ENCODE measurements at places on chromosomes 6 and 20.

GRCh38 chr20:50338479-50339391 lies 148.1 kb downstream of the CEBPB start:
- DNase-seq = peak; percentile 73

GRCh38 chr20:24328901-24329300 lies 140.5 kb upstream of the SYNDIG1 start:
- DNase-seq = no peak

- DNase-seq = no peak
Observed at GRCh38 chr6:92110403-92110802, 1309.0 kb downstream of the EPHA7 start.

DNA sequence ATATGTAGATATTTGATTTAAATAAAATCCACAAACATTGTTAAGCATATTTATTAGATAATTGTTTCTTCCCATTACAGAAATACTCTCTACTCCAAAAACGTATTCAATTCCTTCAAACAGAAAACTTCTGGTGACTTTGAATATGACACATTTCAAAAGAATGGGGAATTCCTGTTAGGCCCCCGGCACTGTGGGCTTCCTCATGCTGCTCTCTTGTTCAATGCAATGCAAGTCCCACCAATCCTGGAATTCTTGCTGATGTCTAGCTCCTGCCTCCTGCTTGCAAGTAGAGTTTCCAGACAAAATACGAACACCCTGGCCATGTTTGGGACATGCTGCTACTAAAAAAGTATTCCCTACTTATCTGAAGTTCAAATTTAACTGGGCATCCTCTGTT lies 544.1 kb downstream of the QKI start:
- DNase-seq = no peak

- DNase-seq = no peak
Observed at GRCh38 chr6:93416571-93417420, 2.6 kb downstream of the EPHA7 start.

DNA sequence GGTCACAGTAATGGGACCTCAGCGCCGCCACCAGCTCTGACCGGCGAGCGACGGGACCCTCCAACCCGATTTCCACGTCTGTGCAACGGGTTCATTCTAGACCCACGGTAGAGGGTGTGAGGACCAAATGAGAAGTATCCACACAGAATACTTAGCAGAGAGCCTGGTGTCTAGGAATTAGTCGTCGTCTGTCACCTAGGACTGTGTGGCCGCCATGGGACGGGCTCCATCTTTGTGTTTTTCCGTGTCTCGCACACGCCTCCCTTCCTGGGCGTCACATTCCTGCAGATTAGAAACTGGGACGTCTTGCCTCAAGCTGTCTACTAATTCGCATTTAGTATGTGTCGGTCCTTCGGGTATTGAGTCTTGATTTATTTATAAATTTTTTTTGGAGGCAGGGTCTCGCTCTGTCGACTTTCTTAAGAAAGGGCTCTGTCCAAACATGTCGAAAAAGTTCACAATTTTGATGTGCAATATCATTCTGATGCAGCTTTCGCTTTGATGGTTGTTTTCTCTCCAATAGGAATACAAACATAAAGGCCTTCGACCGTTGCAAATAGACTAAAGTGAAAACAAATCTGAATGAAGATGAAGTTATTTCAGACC lies 563 bp downstream of the MGME1 start:
- peak; percentile 29 for DNase-seq

DNA sequence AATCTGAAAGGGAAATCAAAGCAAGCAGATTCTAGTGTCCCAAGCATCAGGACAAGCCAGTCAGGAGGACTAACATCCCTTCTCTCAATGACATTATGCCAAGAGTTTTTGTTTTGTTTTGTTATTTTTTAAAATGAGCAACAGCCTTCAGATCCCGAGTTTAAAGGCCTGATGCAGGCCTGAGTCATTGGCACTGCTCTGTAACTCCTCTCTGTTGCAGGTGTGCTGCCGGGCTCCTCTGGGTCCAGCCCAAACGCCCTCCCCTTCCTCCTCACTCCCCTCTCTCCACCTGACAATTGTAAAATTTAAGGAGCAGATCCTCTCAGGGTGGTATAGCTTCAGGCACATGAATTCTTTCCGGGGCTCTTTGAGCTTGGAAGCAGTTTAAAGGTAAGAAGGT lies 502.0 kb downstream of the BMP2 start:
- DNase-seq = no peak

- no peak for DNase-seq
Observed at GRCh38 chr6:12069891-12070529, 57.9 kb downstream of the HIVEP1 start.

GRCh38 chr6:109523478-109523877 lies 40.5 kb upstream of the ZBTB24 start:
- no peak for DNase-seq

DNA sequence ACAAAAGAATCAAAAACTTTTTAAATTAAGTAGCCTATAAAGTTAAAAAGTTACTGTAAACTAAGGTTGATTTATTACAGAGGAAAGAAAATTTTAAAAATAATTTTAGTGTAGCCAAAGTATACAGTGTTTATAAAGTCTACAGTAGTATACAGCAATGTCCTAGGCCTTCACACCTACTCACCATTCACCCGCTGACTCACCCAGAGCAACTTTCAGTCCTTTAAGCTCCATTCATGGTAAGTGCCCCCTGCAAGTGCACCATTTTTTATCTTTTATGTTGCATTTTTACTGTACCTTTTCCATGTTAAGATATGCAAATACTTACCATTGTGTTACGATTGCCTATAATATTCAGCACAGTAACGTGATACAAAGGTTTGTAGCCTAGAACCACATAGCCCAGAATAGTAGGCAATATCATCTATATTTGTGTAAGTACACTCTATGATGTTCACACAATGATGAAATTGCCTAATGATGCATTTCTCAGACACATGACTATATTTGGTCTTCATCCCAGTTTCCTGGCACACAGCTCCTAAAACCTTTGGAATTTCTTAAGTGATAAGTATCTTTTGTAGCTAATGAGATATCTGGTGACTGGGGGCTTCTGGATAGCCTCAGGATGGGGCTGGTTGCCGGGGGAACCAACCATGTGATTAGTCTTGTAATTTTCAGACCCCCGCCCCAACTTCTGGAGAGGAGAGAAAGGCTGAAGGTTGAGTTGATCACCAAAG lies 111.0 kb downstream of the MRPL14 start:
- no peak for DNase-seq

DNA sequence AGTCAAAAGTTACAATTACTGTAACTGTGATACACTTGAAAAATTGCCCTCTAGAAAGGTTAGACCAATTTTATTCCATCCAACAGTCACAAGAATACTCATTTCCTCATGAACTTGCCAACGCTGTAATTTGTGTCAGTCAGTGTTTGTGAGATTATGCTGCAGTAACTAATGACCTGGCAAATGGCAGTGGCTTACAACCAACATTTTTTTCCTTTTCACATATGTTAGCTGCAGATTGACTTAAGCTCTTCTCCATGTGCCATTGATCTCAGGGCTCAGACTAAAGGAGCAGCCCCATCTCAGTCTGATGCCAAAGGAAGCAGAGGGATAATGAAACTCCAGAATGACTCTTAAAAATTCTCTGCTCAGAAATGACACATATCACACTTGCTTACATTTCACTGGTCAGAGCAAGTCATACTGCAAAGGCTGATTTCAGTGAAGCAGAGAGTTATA lies 92.3 kb upstream of the ELOVL5 start:
- DNase-seq = no peak

GRCh38 chr20:58839991-58840747 lies 10.5 kb downstream of the GNAS-AS1 start:
- no peak for DNase-seq

- DNase-seq = peak; percentile 41
Observed at GRCh38 chr6:16136621-16137450, 8.0 kb downstream of the MYLIP start.

DNA sequence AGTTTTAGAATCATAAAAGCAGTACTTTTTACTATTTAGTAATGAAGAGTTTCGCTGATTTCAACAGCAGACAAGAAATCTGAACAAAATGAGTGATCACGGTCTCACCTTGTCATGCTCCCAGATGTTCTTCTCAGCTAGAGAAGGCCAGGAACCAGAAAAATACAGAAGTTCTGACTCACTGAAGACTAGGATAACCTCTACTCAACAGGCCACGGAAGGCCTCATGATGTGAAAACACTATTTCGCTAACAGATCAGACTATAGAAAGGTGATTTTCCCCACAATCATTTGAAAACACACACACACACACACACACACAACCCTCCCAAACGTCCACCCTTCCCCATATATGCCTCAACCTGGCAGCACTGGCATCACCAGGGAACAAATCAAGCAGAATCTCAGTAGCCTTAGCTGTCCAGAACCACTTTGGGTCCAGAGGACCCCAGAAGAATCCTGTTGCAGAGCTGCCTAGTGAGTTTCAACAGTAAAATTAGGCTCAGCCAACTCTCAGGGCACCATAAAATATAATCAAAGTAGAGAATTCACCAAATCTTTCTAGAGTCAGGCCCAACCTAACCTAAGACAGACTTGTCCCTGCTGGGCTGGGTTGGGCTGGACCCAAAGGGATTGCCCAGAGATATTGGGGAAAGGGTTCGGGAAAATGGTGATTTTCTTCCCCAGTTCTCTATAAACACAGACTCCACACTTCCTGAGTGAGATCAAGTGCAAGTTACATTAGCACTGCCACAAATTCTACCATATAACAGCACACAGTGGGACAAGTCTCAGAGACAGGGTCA lies 7.9 kb downstream of the EXOC2 start:
- no peak for DNase-seq

GRCh38 chr6:160766989-160767646 lies 65.1 kb downstream of the PLG start:
- DNase-seq = peak; percentile 17

GRCh38 chr6:91509711-91510110 lies 922.8 kb upstream of the MAP3K7 start:
- DNase-seq = no peak

DNA sequence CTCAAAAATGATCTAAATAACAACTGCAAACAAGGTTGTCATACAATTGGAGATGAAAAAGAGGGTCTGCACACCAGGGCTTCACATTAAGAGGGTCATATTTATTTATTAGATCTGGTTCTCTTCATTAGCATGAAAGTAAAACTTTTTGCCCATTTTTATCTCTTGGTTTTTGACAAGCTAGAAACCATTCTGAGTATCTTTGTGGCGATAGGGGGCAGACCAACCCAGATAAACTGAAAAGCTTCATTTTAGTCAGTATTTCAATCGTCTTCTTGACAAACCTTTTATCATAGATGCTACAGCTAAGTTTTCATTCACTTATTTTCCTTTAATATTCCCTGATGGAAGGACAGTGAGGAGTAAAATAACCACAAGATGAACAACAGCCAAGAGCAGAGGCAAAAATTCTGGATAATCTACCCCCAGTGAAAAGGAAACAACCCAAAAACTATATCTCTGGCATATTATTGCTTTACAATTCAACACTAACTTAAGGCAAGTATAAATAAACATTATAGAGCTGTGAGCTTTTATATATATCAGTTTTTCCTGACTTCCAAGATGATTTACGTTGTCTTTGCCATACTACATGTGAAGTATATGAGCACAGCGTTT lies 45.2 kb downstream of the THEMIS start:
- DNase-seq = peak; percentile 9

GRCh38 chr6:152313542-152314482 lies 323.4 kb downstream of the SYNE1 start:
- DNase-seq = no peak

GRCh38 chr6:131555992-131556391 lies 17.0 kb upstream of the ARG1 start:
- no peak for DNase-seq

- no peak for DNase-seq
Observed at GRCh38 chr20:11376420-11376819, 541.3 kb upstream of the BTBD3 start.

DNA sequence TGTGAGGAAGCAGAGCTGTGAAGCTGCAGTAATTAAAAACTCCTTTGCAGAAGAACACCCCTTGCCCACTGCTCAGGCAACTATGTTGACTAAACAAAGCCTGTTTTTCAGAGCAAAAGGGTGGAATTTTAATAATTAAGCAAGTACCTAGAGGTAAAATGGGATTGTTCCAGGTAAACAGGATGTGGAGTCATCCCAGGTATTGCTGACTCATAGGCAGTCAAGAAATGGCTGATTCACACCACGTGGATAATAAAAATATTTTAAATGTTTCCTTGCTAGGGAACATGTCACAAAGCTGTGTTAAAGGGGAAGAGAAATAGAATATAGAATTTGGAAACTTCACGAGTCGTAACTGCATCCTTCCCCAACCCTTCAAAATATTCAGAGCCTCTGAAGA lies 491.8 kb downstream of the BTBD3 start:
- no peak for DNase-seq

DNA sequence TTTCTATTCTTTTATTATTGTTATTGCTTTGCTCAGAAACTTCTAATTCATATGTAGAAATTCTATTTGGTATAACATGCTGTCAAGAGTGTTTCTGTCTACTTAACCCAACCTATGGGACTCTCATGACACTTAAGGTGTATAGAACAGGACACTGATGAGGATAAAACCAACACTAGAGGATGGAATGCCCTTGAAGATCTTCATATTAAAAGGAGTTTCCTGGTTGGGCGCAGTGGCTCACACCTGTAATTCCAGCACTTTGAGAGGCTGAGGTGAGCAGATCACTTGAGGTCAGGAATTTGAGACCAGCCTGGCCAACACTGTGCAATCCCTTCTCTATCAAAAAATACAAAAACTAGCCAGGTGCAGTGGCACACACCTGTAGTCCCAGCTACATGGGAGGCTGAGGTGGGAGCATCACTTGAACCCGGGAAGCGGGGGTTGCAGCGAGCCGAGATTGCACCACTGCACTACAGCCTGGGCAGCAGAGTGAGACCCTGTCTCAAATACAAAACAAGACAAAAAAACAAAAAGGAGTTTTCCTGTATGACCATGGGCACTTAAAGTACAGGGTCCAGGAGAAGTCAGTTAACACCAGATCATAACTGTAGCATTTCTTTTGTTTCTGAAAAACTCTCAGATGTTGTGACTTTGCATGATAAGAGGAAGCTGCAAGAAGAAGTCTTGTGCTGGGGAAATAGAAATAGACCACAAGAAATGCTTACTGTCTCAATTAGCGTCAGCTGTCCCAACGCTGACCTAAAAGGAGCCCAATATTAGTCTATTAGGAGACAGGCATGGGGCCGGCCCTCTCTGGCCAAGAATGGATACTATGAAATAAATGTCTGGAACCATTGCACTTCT lies 38.9 kb upstream of the CD2AP start:
- DNase-seq = no peak

DNA sequence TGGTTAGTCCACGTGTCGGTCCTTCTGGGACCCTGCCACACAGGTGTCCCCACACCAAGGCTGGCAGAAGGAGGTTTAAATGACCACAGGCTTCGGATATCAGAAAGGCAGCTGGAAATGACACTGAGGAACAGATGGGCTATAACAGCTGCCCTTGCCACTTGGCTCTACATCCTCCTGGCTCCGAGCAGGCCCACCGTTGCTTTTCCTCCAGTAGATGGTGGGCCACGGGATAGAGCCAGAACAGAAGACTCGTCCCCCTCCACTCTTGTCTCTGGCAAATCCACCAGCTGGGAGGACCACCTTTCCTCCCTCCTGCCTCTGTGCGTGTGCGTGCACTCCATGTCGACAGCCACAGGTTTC lies 17.6 kb downstream of the WRNIP1 start:
- no peak for DNase-seq

- DNase-seq = no peak
Observed at GRCh38 chr6:90241229-90241880, 55.3 kb downstream of the BACH2 start.

GRCh38 chr6:123898665-123899064 lies 95.0 kb downstream of the NKAIN2 start:
- no peak for DNase-seq

GRCh38 chr6:6832439-6832838 lies 243.9 kb downstream of the LY86 start:
- DNase-seq = no peak
